ENCODE measurements at places on chromosomes 16 and 17.
A peak's percentile ranks its signal among the peaks of the same experiment; 100 is the strongest.

DNA sequence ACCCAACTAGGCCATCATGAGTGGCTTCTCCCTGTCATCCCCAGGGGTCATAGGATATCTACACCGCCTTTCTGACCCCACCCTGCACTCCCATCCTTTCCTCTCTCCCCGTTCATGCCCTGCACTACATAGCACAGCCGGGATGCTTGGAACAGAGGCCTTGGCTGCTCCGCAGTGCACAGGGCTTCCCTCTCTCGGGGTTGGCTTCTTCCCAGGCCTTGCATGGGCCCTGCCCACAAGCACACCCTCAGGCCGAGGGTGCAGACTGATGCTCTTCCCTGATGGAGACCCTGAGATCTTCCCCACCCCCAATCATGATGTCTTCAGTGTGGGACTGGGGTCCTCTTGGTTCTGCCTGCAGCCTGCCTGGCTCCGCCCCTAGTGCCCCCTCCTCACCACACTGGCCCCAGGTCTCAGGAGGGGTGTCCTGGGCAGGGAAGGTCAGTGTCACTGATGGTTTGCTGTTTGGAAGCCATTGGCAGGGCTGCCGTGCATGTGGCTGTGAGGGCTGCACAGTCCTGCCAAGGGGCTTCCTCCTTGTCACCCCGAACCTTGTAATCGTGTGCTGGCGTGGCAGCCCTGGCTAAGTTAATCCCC lies 14.3 kb upstream of the NAGLU start:
- no peak for DNase-seq

DNA sequence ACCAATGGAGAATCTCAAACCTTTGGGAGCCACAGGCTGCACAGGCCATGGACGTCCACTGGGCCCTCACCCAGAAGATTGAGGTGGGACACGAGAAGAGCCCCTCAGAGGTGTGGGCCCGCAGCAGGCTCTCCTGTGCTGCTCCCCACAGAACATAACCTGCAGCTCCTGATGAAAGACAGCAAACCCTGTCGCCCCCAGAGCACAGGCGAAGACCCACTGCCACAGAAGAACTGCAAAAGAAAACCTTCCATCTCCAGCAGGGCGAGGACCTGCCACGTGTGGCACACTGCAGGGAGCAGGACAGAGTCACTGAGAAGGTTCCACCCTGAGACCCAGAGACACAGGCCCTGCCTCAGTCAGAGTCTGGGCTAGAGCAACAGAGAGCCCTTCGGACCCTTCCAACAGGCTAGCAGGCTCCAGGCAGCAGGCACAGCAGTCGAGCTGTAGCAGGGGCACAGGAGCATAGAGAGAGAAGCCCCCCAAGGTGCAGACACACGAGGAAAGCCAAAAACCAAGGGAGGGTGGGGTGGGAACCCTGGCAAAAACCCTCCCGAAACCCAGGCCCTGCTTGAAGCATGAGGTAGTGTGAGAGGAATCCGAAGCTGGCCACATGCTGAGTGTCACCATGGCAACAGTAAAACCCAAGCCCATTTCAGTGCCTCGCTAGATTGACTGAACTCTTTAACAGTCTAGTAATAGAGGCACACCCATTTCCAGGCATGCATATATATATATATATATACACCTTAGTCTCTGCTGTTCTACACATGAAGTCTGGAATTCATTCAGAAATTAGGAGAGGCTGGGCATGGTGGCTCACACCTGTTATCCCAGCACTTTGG lies 60.0 kb upstream of the CHMP6 start:
- DNase-seq = no peak

- no peak for DNase-seq
Measured at GRCh38 chr16:4179020-4179419, 62.8 kb upstream of the ADCY9 start.

DNA sequence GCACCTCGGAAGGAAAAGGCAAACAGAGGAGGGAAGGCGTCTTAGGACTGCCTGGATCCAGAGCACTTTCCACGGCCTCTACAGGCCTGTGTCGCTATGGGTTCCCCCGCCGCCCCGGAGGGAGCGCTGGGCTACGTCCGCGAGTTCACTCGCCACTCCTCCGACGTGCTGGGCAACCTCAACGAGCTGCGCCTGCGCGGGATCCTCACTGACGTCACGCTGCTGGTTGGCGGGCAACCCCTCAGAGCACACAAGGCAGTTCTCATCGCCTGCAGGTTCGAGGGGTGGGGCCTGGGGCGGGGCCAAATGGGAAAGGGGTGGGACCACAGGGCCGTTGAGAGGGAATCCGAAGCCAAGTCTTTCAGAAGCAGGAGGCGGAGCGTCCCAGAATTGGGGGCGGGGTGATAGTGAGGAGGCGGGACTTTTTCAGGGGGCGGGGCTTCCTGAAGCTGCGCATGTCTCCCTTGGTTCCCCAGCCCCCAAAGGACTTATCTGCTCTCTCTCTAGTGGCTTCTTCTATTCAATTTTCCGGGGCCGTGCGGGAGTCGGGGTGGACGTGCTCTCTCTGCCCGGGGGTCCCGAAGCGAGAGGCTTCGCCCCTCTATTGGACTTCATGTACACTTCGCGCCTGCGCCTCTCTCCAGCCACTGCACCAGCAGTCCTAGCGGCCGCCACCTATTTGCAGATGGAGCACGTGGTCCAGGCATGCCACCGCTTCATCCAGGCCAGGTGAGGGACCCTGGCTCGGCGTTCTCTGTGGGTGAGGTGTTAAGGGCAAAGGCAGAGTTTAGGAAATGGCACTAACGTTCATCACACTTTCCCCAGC lies 939 bp downstream of the BCL6B start:
- peak; percentile 83 for DNase-seq

DNA sequence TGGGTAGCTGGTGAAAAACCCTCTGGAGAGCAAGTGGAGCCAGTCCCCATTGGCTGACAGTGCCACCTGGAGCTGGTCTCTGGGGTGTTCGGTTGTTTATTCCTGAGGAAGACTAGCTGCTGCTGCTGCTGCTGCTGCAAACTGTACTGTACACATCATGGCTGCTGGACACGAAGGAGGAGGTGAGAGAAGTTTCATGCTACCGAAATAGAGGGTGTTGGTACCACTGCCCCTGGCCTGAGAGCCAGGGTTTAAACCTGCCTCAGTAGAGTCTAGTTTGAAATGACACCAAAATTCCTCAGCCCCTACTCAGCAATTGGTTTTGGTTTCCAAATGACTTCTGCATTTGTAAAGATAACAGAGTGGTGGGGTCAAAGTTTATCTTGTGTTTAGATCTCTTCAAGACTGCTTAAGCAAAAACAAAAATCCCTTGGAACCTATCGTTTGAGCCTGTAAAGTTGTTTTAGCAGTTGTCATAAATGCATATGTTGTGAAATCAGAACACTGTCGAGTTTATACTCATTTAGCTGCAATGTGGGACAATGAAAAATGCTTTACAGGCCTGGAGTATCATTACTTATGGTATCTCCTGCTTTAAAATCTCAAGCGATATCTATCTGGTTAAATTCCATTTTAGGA lies 40.8 kb downstream of the CYB5B start:
- DNase-seq = no peak

DNA sequence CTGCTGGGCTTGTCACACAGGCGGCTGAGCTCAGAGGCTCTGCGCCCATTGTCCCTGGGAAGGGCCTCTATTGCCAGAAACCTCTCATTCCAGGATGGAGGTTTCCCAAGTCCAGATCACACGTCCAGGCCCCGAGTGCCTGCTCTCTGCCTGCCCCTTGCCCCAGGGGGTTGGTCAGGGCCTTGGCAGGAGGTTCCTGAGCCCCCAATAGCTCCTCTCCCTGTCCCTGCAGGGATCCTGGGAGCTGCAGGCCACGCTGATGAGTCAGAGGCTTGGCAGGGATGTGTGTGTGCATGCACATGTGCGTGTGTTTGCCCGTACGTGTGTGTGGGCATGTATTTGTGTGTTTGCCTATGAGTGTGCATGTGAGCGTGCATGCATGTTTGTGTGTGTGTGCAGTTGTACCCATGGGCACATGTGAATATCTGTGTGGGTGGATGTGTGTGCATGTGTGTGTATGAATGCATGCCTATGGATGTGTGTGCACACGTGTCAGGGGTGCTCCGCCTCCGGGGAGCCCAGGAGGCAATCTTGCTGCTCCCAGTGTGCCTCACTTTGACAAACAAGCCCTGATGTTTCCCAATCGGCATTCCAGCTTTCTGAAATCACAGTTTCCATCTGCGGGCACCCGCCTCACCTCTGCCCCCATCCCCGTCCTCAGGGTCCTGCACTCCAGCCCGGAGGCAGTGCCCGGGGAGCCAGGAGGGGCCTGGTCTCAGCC lies 98.4 kb upstream of the GSE1 start:
- no peak for DNase-seq

GRCh38 chr16:57128771-57129389 lies 36.5 kb downstream of the CPNE2 start:
- DNase-seq = peak; percentile 15

DNA sequence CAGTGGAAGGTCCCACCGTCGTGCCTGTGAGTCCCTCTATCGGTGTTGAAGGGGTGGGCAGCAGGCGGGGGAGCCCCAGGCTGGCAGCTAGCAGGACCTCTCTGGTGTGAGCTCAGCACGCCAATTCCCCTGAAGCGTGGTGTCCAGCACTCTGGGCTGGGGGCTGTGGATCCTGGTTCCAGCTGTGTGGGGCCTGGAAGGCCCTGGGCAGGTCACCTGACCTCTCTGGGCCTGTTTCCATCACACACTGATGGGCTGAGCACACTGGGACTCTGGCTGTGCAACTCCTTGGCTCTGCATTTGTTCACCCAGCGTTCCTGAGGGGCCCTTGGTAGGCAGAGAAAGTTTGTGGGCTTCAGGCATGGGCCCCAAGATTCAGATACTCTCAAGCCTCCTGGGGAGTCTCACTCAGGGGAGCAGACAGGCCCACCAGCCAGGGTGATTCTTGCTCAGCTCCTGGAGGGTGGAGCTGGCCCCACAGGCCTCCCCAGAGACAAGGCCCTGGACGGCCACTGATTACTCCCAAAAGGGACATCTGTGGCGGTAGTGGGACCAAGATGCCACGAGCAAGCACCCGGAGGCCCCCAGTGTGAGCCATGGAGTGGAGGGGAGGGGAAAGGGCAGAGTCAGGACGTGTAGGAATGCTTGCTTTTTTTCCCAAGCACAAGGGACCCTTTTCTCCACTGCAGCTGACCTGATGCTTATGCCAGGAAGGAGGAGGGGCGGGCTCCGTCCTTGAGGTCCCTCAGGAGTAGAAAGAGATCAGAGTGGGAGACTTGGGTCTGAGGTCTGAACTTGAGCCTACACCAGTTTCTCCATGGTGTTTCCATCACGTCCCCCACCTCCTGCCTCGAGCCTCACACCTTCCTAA lies 8.5 kb downstream of the SCGB1C2 start:
- no peak for DNase-seq

- no peak for DNase-seq
Measured at GRCh38 chr17:82299452-82299851, 18.0 kb downstream of the CD7 start.
